ENCODE measurements at places on chromosomes 5 and 9.

GRCh38 chr5:3818624-3819023 is 223.0 kb downstream of the IRX1 start:
- DNase-seq: no peak

DNA sequence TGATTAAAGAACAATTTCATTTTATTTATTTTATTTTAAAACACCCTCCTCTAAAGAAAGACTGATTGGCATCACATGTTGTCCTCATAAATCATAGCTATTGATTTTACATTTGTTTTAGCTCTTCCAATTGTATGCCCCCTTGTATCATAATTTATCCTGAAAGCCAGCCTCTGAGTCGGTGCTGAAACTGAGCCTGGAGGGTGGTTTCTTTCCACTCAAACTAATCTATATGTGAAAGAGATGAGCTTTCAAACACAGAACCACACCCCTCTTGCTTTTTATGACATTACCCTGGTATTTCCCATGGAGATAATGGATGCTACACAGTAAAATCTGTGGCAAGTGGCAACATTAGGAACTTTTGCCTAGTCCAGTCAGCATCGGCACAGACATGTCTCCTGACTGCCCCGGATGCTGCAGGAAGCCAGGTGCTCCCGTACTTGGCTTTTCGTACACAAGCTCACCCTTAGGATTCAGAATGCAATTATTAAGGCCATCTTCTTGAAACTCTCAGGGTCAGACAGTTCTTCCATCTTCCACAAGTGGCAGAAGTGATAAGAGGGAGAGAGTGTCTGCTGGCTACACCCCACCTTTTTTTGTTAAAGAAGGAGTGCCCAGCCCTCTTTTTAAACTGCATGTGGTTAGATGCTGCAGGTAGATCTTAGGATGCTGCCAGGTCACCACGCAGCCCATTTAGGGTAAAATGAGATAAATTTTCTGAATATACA is 91.1 kb downstream of the SNCAIP start:
- DNase-seq: no peak

GRCh38 chr9:98375138-98375726 is 119.8 kb upstream of the TBC1D2 start:
- no peak for DNase-seq

GRCh38 chr5:175878021-175878420 is 6.6 kb downstream of the CPLX2 start:
- no peak for DNase-seq

GRCh38 chr5:6261256-6261655 is 117.1 kb downstream of the MED10 start:
- no peak for DNase-seq

- no peak for DNase-seq
Observed at GRCh38 chr9:2055203-2055658, 40.1 kb downstream of the SMARCA2 start.
